ENCODE measurements at places on chromosomes 13 and 19.
A peak's percentile ranks its signal among the peaks of the same experiment; 100 is the strongest.

DNA sequence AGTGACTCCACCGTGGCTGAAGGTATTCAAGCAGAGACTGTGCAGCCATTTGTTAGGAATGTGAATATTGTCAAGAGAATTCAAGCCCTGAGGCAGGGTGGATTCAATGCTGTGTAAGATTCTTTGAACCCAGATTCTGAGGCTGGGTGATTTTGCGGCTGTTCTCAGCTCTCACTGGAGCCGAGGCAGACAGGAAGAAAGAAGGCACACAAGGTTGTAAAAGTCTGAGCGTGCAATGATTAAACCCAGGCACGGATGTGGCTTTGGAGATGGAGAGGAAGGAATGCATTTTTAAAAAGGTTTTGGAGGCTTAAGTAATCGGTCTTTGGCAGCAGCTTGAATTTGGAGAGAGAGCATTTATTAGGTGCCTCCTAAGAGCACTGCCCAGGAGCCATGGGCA is 187.9 kb downstream of the KATNAL1 start:
- no peak for DNase-seq

DNA sequence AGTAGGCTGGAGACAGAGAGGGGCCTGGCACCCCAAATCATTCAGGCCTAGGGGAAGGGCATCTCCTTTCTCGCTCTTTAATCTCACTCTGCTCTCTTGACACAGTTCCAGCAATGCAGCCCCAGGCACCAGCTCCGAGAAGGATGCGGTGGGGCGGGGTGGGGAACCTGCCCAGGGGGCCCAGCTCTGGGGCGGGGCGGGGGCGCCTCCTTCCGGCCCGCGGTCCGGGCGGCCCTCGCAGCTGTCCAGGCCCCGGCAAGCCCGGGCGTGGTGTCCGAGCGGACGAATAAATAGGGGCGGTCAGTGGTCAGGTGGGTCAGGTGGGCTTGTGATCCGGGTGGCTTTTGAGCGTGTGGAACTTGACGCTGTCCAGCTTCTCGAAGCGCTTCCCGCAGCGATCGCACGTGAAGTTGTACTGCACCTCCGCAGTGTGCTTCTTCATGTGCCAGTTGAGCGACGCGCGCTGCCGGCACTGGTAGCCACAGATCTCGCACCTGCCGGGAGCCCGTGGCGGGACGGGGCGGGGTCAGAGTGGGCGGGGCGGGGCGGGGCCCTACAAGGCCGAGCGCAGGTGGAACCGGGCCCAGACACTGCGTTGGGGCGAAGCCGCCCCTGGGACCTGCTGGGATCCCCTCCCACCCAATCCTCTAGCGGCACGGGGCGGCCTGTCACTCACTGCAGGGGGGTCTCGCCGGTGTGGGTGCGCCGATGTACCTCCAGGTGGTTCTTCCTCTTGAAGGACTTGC is 2.7 kb upstream of the ELAVL3 start:
- no peak for DNase-seq

DNA sequence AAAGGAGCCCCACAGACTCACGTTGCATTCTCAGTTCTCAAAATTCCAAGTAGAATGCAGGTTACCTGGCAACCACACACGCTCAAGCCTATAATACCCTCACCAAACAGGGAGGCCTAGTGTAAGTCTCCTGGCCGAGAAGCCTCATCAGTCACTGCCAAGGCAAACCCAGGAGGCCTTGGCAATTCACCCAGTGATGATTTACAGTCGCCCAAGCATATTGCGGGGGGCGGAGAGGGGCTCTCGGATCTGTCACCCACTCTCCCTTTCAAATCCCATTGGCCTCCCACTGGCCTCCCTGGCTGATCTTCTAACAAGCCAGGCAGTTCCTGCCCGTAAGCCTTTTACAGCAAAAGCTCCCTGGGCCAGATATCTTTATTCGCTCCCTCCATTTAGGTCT is 1.1 kb downstream of the AKAP8L start:
- no peak for DNase-seq

DNA sequence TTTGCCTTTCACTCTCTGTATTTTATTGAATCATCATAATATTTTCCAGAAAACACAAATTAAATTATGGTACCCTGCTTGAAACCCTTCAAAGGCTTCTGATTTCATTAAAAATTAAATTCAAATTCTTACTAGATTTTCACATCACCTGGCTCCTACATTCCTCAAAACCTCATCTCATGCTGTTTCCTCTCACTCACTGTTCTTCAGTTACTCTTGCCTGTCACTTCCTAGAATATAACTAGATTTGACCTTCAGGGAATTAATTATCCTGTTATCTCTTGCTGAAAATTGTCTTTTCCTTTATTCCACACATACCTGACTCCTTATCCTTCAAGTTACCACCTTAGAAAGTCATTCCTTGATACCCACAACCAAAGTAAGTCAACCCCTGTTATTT is 2294.7 kb downstream of the PCDH9 start:
- no peak for DNase-seq

DNA sequence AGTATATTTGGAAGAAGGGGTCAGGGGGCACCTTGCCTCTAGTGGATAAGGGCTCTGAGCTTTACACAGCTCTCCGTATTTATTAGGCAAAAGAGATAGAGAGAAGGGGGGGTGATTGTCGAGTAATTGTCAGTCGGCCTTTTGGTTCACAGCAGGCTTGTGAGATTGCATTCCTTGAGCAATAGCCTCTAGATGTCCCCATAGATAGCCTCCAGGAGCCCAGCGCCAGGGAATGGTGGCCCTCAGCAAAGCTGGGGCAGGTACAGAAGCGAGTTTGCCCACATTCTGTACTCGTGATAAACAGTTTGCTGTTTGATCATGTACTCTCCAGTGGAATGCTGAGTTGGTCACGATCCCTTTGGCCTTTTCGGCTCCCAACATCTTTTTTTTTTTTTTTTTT is 4.6 kb downstream of the ZNF613 start:
- no peak for DNase-seq

- DNase-seq, result no peak
Measured at GRCh38 chr19:1836458-1837221, 11.6 kb downstream of the REXO1 start.

- no peak for DNase-seq
Measured at GRCh38 chr13:109509154-109509900, 277.1 kb downstream of the IRS2 start.

DNA sequence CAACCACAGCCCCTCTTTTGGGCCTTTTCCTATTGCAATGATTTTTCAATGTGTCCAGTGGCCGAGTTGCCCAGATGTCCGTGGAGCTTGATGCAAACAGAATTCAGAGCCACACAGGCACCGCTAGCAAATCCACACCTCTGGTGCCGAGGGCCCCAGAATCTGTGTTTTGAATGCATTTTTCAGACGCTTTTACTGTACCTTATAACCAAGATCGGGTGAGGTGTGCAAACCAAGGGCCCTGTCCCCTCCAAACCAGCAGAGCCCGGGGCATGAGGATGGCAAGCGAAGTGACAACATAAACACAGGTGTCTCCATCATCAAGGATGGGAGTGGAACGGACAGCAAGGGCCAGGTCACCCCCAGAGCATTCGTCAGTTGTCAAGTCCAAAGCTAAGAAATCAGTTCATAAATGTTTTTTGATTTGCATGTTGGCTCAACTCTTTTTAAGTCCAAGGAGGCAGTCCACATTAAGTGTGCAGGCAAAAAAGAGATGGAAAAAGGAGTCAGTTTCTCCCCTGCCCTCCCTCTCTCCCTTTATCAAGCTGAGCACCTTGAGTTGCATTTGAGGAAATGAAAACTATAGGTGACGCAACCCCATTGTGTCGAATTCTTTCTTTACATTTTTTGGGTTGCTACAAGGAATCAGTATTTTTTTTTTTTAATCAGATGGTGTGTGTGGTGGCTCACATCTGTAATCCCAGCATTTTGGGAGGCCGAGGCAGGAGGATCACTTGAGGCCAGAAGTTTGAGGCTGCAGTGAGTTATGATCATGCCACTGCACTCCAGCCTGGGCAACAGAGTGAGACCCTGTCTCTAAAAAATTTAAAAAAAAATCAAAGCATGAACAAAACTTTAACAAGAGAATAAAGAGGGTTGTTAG is 2.9 kb downstream of the CCDC8 start:
- no peak for DNase-seq

DNA sequence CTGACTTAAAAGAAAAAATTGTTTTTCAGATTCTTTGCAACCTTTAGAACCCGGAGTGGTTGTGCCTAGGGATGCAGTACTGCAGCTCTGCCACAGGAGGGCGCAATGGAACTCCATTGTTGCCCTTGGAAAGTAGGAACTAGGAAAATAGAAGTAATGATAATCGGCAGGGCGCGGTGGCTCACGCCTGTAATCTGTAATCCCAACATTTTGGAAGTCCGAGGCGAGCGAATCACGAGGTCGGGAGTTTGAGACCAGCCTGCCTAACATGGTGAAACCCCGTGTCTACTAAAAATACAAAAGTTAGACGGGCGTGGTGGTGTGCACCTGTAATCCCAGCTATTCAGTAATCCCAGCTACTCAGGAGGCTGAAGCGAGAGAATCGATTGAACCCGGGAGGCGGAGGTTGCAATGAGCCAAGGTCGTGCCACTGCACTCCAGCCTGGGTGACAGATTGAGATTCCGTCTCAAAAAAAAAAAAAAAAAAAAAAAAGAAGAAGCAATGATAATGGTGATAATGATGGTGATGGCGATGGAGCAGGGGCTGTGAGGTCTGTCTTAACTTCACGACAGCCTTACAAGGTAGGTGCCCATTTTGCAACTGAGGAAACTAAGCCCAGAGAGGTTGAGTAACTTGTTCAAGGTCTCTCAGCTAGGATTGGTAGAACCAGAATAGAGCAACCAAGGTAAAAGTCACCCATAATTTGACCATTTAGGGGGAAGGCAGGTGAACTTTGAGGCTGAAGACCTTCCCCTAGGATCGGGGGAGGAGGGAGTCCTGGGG is 5.5 kb upstream of the ADAMTS10 start:
- DNase-seq, result peak; percentile 55

DNA sequence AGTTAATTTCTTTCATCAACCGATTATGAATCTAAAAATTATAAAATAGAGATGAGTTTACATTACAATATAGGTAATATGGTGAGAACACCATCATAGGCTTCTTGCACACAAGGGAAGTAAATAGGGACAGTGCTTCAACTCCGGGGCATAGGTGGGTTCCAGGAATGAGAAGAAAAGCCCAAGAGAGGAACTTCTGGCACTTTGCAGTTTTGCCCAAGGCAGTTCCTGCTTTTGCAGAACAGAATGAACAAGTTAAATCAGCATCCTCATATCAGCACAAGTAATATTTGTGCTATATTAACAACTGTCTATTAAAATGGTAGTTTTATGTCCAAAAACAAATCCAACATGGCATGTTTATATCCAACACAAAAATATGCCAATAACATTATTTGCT is 60.1 kb downstream of the DACH1 start:
- DNase-seq, result no peak

DNA sequence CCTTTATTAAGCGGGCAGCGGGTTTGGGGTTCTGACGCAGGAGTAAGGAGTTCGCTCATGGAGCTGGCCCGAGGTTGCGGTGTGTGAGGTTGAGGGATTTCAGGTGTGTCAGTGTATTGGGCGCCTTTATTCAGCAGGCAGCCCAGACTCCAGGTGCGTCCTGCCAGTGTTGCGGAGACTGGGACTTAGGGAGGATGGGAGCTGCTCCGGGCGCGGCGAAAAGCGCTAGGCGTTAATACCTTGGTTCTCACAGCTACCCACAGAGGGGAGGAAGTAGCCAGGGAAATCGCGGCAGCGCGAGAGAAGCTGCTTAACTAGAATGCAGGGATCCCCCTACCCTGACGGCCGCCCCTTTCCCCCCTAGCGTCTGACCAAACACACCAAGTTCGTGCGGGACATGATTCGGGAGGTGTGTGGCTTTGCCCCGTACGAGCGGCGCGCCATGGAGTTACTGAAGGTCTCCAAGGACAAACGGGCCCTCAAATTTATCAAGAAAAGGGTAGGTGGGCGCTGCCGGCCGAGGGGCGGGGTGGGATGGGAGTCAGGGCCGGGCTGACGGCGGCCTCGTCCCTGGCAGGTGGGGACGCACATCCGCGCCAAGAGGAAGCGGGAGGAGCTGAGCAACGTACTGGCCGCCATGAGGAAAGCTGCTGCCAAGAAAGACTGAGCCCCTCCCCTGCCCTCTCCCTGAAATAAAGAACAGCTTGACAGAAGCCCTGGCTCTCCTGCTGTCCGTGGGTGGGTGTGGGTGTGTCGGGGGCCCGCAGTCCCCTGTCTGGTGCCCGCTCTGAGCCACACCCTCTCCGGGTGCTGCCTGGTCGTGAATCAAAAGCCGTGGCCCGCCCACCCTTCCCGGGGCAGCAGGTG is 1.1 kb downstream of the RPL36 start:
- peak; percentile 37 for DNase-seq

GRCh38 chr13:31444266-31444856 is 244.6 kb downstream of the B3GLCT start:
- no peak for DNase-seq

GRCh38 chr13:75341028-75341427 is 140.9 kb downstream of the TBC1D4 start:
- DNase-seq, result no peak

- peak; percentile 6 for DNase-seq
Measured at GRCh38 chr19:19487950-19488874, 27.1 kb downstream of the TSSK6 start.

GRCh38 chr19:32642771-32643170 is 32.2 kb downstream of the ANKRD27 start:
- DNase-seq, result peak; percentile 75

- no peak for DNase-seq
Measured at GRCh38 chr13:39672378-39673132, 17.1 kb downstream of the COG6 start.

GRCh38 chr13:29753618-29754472 is 96.6 kb downstream of the UBL3 start:
- no peak for DNase-seq

GRCh38 chr19:46288896-46289588 is 7.8 kb upstream of the HIF3A start:
- no peak for DNase-seq

GRCh38 chr13:79812070-79812850 is 331.3 kb downstream of the NDFIP2 start:
- DNase-seq, result no peak

GRCh38 chr19:13506471-13506820 is at the start of gene CACNA1A:
CACNA1A (minus strand) TSS chr19:13506479; CDS start chr19:13506224, 255 bp downstream.
- DNase-seq, result no peak

Measured in CD4-positive, alpha-beta memory T cell (primary cell).